ENCODE measurements at places on chromosomes 2 and 18.
A peak's percentile ranks its signal among the peaks of the same experiment; 100 is the strongest.

DNA sequence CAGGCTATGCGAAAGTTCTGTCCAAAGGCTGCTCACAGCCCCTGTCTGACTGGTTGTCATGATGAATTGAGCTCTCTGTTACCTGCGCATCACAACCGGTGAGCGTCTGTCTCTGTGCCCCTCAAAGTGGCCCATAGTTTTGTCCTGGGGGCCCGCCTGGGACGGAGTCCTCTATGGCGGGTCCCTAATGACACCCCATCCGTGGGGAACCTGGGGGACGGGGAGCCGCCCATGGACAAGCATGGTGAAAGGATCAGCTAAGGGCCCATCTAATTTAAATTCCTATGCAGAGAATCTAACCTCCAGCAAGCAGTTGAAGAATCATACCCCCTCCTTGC lies 473 bp downstream of the ELMOD3 start:
- DNase-seq: no peak

DNA sequence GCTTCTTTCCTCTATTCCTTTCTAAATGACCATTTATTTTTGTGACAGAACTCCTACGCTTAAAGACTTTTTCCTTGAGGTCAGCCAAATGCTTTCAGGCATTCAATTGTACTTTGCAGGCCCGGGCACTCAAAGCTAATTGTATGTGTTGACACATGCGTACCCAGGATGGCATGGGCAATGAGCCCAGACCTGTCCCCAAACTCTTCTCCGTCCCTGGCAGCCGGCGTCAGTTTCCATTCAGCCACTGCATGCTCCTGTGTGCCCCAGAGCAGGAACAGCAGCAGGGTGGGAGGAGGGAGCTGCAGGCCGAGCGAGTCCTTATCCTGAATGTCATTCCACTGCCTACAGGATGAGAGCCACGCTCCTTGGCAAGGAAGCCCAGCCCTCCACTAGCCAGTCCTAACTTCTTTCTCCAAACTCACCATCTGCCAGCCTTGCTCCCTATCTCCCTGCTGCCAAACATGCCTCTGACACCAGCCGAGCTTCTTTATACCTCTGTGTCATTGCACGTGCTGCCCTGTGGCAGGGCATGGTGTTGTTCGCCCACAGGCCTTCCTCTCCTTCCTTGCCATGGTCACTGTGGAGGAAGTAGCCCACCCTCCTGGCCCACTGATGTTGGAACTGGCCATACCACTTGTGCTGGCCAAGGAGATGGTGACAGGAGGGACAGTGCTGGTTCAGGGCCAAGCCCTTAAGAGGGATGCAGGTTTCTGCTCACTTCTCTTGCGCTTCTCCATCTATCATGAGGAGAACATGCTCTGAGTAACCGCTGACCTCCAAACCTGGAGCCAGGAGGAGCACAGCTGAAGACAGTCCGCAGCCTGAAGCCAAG lies 116.9 kb upstream of the FHL2 start:
- DNase-seq: no peak

DNA sequence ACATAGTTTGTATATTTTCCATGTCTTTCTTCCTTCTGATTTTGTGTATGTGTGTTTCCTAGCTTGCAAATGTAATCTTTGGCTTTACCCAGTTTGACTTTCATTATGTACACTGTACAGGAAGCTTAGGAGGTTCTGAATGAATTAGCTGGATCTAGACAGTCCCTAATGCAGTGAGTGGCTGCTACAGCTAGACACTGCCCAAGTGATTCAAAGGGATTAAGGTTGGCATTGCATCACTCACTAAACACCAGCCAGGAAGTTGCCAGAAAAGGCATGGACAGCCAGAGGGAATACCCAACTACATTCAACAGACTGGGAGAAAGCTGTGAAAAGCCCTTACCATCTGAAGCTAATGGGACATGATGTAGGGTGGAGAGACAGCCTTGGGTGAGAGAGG lies 316.0 kb upstream of the MEX3C start:
- no peak for DNase-seq

DNA sequence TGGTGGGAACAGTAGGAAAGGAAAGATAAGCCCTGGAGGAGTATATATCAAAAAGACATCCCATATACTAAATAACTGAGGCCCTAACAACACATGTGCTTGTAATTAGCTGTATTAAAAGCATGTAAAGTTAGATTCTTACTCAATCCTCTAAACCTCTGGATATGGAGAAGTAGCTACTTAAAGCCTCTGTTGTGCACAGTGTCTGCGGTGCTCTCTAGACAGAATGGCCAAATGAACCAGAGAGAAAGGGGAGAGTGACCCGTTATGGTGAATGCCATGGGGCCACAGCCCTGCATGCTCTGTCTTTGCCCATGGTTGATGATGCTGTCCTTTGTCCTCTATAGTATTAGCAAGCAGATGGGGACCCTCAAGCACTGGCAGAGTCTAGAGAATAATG lies 104.4 kb upstream of the SLC8A1 start:
- DNase-seq: peak; percentile 53

GRCh38 chr18:395456-396250 lies 104.8 kb downstream of the COLEC12 start:
- DNase-seq: peak; percentile 97

GRCh38 chr2:216084547-216084946 lies 2.8 kb downstream of the TMEM169 start:
- DNase-seq: no peak
